ENCODE measurements at places on chromosomes 7 and 10.

DNA sequence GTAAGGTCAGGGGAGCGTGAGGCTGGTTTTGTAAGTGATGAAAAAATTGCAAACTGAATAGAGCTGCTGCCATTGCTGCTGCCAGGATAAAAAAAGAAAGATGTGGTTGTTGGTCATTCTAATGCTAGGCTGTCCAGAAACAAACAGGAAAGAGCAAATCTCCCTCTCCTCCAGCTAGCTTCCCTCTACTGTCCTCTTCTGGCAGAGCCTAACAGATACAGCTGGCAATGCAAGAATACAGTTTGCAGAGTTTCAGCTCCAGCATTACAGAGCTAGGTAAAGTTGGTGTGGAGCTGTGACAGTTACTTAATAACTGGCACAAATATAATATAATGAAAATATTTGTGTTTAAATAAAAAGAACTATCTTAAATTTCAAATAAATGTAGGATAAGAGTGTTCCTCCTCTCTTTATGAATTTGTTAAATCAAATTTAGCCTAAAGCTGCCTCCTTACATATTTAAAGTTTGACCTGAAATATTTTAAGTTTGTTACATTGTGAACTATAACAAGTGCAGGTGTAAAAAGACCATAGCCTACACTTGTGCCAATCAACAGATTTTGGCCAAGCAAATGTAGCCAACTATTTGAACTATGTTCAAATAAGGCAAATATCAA lies 407.7 kb downstream of the SH2D4B start:
- no peak for DNase-seq

- DNase-seq, result no peak
Observed at GRCh38 chr10:74827045-74827441, 643 bp downstream of the KAT6B start.

GRCh38 chr7:17507717-17508116 lies 209.3 kb downstream of the AHR start:
- DNase-seq, result no peak

DNA sequence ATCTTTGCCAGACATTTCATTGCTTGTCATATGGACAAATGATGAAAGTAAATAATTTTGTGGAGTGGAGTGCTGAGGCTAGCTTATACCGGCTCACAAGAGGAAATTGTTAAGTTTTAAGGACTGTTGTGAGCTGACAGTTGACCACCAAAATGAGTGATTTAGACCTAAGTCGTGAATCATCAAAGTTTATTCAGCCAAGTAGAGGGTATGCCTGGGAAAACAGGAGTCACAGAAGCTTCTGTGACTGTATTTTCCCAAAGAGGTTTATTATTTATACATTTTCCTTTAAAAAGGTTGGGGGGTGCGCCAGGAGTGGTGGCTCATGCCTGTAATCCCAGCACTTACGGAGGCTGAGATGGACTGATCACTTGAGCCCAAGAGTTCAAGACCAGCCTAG lies 21.8 kb downstream of the MRPS24 start:
- no peak for DNase-seq

DNA sequence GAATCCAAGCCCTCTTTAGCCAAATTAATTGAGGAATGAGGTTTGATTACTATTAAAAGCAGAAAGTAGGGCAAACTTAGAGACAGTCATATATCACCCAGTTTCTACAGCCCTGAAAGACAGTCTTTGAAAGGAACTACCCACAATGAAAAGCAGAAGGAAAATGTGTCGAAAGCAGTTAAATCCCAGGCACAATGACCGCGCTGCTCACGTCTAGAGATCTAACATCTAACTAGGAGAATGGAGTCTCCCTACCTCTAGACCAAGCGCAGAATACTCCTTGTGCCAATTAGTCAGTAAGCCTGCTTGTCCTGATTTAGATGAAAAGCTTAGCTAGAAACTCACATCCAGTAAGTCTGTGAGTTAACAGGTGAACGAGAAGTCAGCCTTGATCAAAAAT lies 350.0 kb downstream of the FGFR2 start:
- DNase-seq, result no peak

GRCh38 chr10:125567529-125567928 lies 115.4 kb downstream of the TEX36 start:
- DNase-seq, result no peak

DNA sequence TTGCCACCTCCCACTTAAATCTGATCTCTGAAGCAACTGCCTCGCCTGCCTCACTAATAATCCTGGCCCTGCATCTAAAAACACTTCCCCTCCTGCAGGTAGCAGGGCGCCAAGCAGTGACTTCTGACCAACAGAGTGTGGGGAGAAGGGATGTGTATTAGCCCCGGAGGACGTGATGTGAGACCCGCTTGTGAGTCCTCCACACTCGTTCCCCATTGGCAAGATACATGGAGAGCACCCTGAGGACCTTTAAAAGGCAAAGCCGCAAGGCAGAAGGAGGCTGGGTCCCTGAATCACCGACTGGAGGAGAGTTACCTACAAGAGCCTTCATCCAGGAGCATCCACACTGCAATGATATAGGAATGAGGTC lies 6.1 kb upstream of the PILRA start:
- DNase-seq, result no peak

Data from CD4-positive, alpha-beta T cell treated with Interleukin-4 for 1 hour (primary cell).